ENCODE measurements at places on chromosomes 3 and 15.

DNA sequence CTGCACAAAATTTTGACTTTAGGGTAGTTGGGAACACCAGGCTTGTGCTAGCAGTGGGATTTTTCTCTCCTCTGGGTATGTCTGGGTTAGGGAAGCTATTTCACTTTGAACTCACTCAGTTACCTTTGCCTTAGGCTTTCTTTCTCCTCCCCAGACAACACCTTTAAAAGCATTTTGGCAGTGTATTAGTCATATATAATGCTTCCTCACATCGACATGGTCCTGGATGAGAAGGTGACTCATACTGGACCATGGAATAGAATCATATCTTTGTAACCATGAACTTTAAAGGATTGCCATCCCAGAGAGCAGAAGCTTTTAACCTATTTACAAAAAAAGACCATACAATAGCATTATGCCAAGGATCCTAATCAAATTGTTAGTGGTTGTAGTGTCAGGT, 2.7 kb downstream of the RYR3 start:
- DNase-seq = no peak

DNA sequence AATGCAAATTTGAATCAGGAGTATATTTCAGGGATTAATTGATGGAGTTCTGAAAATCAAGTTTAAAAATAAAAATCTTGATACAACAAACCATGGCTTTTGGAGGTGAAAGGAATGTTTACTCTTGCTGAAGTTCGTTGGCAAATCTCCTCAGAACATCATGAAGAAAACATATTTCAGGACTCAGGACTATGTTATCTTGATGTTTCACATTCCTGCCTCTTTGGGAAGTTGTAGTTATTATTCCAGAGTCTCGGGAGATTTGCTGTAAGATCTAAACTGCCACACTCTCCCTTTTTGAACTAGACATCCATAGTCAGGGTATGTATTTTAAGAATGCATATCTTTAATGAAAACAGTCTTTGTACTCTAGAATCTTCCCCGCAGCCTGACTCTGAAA, 271.2 kb downstream of the RBMS3 start:
- DNase-seq = no peak

DNA sequence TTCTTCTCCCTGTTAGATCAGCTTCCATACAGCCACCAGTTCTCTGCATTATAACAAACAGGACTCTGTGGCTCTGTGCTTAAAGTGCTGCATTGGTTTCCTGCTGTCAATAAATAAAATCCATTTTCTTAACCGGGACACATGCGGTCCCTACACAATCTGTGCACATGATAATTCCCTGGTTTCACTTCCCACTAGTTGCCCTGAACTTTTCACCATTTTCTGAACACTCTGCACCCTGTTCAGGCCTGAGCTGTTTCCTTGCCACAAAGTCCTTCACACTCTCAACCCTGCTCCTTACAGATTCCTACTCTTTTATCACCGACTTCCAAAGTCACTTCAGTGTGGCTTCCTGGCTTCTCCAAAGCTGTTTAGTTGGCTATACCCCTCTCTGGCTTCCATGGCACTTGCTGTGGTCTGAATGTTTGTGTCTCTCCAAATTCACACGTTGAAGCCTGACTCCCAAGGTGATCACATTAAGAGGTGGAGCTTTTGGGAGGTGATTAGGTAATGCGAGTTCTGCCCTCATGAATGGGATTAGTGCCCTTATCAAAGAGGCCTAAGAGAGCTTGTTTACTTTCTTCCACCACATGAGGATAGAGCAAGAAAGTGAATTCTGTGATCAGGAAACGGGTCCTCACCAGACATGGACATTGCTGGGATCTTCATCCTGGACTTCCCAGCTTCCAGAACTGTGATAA, 233.4 kb downstream of the CHST2 start:
- no peak for DNase-seq

- no peak for DNase-seq
Observed at GRCh38 chr3:23079976-23080375, 123.2 kb upstream of the UBE2E2 start.

DNA sequence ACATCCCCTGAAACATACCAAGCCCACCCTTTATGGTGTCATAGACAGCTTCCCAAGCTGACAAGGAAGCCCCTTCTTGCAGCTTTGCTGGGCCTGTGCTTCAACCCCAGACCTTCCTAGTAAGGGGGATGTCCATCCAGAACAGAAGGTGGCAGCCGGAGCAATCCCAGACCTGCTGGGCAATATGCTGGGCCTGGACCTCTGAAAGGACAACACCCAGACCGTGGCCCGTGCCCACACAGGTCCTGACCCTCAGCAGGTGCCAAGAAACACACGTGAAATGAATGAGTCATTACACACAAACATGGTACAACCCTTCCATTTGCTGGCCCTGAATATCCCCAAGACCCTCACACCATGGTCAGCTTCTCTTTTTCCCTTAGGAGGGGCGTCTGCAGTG, 19.8 kb upstream of the VILL start:
- no peak for DNase-seq

GRCh38 chr3:58234516-58234931, 3.1 kb upstream of the ABHD6 start:
- DNase-seq = no peak

DNA sequence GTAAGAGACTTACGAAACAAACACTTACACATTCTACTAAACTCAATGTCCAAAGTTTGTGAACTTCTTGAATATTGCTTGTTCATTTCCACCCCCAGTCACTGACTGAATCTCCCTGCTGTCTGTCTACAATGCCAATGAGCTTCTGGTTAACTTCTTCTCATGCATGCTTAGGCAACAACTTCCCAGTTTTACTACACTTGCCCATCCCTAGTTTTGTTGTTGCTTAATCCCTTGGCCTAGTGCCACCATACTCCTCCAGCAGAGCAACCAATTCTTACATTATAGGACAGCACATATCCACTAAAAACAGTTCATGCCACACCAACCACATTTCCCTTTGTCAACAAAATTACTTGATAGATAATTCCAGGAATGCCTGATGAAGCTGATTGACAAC, 40.9 kb upstream of the CCR2 start:
- DNase-seq = no peak

DNA sequence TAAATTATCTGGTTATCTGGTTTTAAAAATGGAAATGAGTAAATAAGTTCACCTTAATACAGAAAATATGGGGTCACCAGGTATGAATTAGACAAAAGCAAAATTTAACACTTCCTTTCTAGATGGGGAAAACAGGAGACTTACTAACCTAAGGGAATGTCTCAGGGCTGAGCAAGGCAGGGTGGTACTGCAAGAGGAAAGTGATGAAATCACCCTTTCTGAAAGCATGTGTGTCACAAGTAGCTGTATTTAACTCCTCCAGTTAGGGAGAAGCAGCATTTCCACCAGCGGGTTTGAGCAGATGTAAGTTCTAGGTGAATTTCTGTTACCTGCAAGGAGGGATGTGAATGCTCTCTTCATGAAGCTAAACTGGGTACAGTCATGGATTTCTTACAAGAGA, 629.1 kb downstream of the MECOM start:
- no peak for DNase-seq

DNA sequence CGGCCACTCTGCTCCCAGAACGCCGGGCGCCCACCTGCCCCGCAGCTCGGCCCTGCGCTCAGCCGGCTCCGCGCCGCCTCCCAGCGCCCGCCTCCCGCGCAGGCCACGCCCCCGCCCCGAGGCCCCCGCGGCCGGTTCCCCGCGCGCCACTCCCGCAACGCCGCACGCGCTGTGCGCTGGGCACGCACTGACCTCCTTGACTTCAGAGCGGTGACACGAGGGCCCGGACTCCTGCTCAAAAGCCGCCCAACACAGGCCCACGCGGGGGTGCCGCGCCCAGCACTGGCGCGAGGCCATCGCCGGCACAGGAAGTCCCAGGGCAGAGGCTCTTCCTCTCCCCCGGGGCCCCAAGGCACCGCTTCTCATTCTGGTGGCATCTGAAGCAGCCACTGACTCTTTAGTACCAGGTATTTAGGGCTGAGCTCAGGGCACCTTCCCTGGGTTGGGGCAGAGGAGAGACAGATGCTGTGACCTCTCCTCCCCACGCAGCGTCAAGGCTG, 12.4 kb downstream of the TNK2 start:
- peak; percentile 56 for DNase-seq

Measured in activated CD8-positive, alpha-beta memory T cell treated with anti-CD3 and anti-CD28 coated beads for 1 hour (primary cell).